Stimulated activated CD8-positive, alpha-beta memory T cell treated with anti-CD3 and anti-CD28 coated beads, Interleukin-4, amount 100 ng/mL, for 1 hour (primary cell): ENCODE measurements at places on chromosomes 2 and 18.

DNA sequence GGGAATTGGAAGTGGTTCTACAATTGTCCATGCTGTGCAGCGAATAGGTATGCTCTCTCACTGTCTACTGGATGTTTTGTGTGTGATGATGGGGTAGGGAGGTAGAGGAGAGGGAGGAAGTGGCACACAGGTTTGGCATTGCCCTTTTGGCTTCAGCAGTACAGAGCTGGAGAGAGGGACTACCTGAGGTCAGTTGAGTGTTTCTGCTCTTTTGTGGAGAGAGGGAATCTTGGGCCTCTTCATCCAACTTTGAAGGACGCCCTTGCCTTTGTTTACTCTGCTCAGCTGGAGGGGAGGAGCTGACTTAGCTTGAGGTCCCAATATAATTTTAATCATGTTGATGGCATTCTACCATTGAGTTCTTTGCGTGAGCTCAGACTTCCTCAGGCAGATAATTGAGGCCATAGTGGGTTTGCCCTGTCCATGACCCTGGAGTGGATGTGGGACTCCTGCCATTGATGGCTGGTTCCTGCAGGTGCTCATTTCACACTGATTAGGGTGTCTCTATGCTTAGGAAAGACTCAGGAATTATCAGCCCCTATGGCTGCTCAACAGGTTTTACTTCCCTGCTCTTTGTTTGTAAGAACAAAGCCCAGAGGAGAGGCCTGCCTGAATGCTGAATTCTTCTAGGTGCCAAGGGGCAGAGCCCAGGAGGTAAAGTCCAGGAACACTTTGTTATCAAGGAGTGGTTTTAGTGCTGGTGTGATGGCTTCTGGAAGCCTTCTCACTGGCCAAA lies 7.2 kb downstream of the RPIA start:
- DNase-seq: no peak

GRCh38 chr2:223952280-223952968 lies 4.8 kb upstream of the MRPL44 start:
- no peak for DNase-seq

GRCh38 chr2:237319086-237319820 lies 94.7 kb downstream of the COL6A3 start:
- no peak for DNase-seq

GRCh38 chr18:75115514-75115913 lies 93.4 kb downstream of the PTGR3 start:
- DNase-seq: no peak

DNA sequence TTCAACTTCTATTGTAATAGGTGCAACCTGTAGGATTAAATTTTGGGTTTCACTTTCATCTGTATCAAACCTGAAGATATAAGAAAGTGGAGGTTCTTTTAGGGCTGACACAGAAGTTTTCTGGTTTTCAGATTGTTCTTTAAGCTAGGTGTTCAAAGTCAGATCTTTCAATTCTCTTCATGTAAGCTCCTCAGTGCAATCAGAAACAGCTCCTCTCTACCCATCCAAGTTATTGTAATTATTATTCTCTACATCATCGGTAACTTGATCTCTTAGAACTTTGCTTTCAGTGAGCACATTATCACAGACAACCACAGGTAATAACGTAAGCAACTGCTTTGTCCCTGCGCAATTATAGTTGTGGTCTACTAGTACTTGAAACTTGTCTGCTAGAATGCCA lies 179.4 kb downstream of the MYCN start:
- no peak for DNase-seq

GRCh38 chr2:100427627-100428258 lies 10.3 kb upstream of the CHST10 start:
- DNase-seq: peak; percentile 52

- no peak for DNase-seq
Measured at GRCh38 chr2:106961328-106961727, 75.4 kb upstream of the ST6GAL2 start.
